Hypothalamus (tissue), 51 donors: ENCODE measurements at places on chromosomes 5 and 9.
A peak's percentile ranks its signal among the peaks of the same experiment; 100 is the strongest.

DNA sequence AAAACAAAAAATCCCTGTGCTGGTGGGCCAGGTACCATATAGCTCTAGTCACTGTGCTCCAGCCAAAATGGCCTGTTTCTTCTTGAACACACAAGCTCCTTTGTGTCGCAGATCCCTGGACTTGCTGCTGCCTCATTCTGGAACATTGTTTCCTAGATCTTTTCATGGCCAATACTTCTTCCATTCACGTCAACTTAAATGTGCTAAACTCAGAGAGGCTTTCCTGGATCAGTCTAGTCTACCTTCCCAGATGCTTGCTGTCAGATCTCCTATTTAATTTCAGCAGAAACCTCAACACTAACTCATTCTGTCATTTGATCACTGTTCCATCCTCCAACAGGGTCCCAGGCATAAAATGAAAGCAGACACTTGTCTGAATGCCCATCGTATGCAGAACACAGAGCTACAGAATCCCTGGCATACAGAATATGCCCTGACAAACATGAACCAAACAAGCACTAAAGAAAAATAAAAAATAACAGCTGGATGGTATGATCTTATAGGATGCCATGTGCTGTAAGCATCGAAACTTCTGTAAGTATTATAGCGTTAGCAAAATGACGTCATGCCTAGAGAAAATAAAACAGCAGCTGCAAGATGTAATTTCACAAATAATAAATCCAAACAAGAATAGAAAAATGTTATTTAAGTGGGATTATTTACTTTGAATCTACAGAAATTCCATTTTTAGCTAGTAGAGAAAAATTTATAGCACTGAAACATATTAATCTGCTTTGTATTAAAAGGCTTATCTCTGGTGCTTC, 403.7 kb upstream of the DAP start:
- no peak for DNase-seq

GRCh38 chr9:109473329-109473728, 24.8 kb downstream of the PTPN3 start:
- DNase-seq = no peak

- DNase-seq = no peak
Measured at GRCh38 chr9:121286688-121286972, 18.7 kb downstream of the GSN start.

GRCh38 chr5:32767948-32768467, 56.9 kb downstream of the NPR3 start:
- DNase-seq = no peak

DNA sequence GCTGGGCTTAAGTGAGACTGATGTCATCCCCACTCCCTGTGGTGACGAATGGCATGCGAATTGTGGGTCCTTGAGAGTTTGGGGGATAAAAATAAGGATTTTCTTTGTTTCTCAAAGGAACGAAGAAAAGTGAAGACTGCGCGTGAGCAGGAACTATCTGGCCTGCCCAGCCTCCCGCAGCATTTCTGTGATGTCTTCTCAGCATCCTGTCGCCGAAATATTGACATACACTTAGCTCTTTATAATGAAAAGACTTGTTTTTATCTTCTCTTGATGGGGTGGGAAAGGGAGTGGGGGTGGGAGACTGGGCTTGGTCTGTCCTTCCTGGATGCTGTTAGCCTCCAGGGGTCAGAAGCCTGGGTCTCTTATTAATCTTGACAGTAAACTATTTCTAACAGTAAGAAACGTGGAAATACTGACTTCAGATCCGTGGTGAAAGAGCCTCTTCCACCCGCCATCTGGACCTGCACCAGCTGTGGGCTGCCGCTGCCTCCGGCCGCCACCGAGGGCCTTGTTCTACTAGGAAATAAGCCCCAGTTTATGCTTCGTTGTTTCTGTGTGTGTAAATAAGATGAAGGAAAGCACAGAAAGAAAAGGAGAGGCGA, 239.6 kb downstream of the FANCC start:
- DNase-seq = no peak

DNA sequence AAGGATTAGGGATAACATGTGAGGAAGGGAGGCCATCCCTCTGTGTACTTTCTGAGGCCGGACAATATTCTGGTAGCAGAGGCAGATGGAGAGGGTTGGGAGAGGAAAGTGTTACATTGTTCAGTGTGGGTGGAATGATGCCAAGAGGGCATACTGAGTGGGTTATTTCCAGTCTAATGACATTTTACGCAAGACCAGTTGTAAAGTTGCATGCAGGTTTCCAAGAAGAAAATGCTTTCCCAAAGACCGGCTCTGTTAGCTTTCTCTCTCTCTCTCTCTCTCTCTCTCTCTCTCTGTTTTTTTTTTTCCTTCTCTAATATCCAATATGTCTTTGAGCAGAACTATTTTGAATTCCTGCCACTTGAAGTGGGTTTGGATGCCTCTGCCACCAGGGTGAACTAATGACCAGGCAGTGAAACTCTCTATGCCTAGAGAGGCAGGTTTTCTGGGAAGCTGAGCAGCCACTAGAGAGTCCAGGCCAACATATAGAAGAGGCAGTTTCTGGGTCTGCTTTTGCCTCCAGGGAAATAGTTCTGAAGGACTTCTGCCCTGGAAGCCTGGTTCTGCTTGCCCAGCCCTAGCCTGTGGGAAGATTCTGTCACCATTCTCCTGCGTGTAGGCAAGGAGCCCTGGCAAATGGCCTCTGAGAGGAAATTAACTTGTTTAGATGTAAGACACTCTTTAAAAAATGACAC, 24.4 kb upstream of the ZNF366 start:
- no peak for DNase-seq

GRCh38 chr5:143197260-143197656, 206.2 kb downstream of the NR3C1 start:
- no peak for DNase-seq

GRCh38 chr5:115555084-115555633, 10.6 kb upstream of the FEM1C start:
- DNase-seq = no peak

- DNase-seq = no peak
Measured at GRCh38 chr9:125497906-125498305, 209.1 kb downstream of the MAPKAP1 start.

GRCh38 chr9:126125577-126125976, 201.1 kb upstream of the MVB12B start:
- no peak for DNase-seq

GRCh38 chr9:120689860-120690259, 24.4 kb downstream of the MEGF9 start:
- DNase-seq = no peak

GRCh38 chr9:27528886-27529315, 713 bp downstream of the MOB3B start:
- DNase-seq = peak; percentile 56

DNA sequence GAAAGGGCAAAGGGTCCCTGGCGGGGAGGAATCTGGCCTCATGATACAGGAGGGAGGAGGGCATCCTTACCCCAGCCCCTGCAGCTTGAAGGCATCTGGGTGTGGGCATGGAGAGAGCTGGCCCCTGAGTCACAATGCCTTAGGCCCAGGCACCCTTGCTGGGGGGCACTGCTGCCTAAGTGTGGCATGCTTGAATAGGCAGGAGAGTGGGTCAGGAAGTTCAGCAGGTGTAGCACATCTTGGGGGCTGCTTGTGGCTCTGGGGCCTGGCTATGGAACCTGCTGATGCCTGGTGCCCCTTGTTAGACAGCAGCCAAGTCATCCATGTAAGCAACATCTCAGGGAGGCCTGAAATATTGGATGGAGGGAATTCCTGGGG, 63.1 kb downstream of the HSPA4 start:
- no peak for DNase-seq

DNA sequence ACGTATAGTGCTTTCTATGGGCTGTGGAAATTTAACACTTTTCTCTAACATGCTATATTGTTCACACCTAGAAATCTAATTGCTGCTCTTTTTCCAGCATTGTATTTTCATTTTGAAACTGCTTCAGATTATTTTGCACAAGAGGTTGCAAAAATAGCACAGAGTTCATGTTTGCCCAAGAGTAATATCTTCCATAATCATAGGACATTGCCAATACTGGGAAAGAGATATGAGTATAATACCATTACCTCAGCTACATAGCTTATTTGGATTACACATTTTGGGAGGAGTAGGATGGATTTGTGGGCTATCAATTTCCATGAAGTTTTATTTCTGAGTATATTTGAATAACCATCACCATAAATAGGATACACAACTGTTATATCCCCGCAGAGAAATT, 717.1 kb downstream of the CDH9 start:
- no peak for DNase-seq

DNA sequence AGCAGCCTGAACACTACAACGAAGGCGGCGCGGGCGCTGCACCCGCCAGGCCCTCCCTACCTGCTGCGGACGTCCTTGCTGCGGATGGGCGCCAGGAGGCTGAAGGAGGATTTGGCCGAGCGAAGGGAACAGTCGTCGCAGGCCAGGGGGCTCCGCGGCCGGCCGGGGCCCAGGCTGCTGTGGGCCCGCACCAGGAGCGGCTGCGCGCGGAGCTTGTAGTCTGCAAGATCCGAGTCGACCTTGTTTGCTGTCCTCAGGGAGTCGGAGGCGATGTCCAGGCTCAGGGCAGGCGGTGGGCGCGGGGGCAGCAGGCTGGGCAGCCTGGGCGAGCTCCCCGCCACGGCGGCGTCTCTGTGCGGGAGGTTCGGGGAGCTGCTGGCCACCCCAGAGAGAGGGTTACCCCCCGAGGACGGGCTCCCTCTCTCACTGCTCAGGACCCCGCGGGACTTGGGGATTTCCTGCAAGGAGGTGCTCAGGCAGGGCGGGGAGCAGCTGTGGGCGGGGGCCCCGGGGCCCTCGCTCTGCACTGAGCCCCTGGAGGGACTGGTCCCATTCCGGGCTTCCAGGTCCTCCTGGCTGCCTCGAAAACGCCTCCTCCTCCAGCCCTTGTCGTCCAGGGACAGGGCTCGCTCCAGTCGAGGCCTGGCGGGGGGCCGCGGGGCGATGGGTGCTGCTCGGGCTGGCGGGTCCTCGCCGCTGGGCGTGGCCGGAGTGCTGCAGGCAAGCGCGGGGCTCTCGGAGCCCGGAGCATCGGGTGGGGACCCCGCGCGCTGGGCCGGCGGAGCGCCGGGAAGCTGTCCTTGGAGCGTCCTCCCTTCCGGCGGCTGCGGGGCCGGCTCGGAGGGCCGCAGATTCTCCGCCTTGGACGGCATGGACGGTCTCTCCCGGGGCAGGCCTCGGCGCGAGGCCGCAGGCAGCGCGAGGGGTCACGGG, 831 bp downstream of the INPP5E start:
- DNase-seq = no peak
